ENCODE measurements at places on chromosomes 6 and 20.

DNA sequence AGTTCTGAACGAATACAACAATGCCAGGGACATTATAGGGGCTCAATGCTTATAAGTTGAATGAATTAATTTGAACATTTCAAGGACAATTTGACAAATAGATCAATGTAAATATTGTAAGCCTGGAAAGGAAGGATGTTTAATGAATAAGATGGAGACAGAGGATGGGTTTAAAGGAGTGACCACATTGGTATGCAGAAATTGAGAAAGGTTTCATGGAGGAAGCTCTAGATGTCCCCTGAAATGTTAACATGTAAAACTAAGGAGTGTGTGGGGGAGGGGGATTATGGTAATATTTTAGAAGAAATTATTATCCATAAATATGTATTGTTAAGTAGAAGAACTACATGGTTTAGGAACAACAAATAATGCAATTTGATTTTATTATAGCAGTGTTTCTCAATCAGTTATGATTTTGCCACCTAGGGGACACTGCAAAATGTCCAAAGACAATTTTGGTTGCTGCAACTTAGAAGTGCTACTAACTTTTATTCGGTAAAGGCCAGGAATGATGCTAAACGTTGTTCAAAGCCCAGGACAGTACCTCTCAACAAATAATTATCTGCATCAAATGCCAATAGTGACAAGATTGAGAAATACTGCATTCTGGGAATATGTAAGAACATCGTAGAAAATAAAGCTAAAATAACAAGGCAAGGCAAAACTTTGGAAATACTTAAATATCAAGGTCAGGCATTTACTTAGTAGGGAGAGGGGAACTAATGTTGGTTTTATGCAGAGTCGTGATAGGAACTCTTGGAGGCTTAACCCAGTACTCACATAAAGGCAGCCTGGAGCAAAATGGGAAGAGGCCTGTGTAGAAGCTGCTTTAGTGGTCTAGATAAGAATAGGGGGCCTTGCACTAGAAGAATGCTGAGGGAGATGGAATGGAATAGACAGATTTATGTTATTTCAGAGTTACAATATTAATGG lies 686.9 kb upstream of the CITED2 start:
- DNase-seq = no peak

DNA sequence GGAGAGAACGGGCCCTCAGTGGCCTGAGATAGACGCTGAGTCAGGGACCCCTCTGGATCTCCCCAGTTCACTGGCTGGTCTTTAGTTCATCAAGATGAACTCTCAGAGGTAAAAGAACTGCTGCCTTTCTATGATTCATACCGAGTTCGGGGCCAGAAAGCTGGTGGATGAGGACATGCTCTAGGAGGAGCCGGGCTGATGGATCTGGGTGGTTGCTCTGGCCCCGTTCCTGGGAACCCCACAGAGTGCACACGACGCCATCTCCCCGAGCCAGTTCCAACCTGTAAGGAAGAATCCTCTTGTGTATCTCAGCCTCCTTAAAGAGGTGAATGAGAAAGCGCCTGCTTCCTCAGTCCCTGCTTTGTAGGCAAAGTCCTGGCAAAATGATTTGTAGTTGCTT lies 142.6 kb upstream of the PDE10A start:
- DNase-seq = no peak

DNA sequence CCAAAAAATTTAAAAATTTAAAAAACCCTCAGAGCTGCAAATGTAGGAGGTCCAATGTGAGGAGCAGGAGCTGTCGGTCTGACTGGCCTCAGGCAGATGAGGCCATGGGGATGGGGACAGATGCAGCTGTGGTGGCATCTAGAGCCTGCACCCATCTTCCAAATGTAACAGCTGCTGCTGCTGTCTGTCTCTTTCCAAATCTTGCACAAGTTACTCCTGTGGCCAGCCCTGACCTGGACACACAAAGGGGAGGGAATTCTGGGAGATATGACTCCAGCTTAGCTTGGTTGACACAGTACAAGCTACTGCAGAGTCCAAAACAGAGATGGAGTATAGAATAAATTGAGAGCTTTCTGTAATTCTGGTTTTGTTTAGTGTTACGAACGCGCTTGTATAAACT lies 115.2 kb downstream of the PRND start:
- DNase-seq = no peak

DNA sequence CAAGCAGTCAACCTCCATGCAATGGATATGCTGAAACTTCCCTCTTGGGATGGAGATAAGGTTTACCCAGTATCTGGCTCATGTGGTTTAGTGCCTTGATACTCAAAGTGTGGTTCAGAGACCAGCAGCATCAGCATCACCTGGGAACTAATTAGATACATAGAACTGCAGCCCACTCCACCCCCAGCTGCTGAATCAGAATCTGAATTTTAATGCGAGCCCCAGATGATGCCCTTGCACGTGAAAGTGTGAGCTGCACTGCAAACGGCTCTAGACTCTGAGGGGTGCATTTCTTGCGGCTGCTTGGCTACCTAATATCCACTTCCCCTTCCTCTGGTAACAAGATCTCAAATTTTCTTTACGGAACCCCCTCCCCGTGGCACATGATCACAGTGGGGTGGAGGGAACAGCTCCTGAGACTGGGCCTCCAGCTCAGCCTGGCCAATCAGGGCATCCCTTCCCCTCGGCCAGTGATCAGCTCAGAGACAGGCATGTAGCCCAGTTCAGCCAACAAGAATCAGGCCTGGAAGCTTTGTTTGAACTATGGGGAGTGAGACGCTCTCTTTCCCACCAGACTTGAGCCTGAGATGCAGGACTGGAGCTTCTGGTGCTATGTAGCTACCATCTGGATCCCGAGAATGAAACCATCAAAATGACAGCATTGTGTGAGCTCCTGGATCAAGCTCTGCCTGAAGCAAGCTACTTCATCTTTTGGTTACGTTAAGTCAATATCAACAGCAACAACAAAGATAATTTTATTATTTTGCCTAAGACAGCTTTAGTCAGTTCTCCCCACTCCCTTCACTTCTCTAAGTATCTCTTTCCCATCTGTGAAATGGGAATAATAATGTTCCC lies 12.8 kb downstream of the KCNK15 start:
- no peak for DNase-seq

- no peak for DNase-seq
Observed at GRCh38 chr20:49579195-49579594, 11.3 kb upstream of the PTGIS start.

DNA sequence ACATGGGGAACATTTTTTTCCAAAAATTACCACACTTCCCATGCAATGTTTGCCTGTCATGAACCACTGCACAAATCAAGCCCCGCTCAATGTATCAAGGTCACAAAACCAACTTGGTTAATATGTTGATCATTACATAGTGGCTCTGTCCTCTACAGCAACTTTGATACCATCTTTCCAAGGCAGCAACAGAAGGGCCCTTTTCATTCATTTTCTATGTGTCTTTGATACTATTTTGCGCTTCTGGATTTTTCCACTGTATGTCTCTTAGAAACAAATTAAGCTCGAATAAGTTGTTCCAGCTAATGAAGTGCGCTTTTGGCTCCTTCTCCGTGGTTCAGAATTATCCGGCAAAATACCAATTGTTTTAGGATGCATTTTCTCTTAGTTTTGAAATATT lies 1.5 kb downstream of the ZHX3 start:
- no peak for DNase-seq

DNA sequence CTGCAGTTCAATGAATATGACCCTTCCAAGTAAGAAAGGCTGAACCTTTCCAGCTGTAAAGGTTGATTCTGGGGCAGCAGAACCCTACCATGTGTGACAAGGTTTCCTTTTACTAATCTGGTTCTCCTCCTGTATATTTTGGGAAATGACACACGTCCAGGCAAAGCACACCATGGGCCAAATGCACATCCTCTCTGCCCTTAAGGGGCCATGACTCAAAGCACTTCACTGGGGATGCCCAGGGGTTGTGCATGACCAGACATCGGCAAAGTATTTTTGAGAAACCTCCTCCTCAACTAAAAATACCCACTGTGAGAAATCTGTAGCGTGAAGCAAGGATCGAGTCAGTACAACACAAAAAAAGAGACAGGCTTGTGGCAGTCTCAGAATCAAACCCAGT lies 174.7 kb downstream of the BACH2 start:
- no peak for DNase-seq

- no peak for DNase-seq
Observed at GRCh38 chr6:108193131-108193530, 27.3 kb downstream of the NR2E1 start.

- no peak for DNase-seq
Observed at GRCh38 chr6:109230453-109230852, 135.1 kb downstream of the CEP57L1 start.

DNA sequence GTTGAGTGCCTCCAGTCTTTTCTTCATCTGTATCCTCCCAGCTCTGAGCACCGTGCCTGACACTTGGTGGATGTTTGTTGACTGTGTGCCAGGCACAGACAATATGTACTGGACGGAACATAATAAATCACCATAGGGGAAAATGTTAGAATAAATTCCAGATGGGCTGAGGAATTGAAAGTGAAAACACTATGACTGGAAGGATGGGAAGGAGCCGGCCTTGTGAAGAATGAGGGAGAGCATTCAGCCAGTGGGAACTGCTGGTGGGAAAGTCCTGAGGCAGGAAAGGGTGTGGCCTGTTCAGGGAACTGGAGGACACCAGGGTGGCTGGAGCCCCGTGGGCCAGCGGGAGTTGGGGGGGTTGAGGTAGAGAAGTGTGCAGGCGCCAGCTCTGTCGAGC lies 75.4 kb downstream of the MTHFD1L start:
- no peak for DNase-seq

DNA sequence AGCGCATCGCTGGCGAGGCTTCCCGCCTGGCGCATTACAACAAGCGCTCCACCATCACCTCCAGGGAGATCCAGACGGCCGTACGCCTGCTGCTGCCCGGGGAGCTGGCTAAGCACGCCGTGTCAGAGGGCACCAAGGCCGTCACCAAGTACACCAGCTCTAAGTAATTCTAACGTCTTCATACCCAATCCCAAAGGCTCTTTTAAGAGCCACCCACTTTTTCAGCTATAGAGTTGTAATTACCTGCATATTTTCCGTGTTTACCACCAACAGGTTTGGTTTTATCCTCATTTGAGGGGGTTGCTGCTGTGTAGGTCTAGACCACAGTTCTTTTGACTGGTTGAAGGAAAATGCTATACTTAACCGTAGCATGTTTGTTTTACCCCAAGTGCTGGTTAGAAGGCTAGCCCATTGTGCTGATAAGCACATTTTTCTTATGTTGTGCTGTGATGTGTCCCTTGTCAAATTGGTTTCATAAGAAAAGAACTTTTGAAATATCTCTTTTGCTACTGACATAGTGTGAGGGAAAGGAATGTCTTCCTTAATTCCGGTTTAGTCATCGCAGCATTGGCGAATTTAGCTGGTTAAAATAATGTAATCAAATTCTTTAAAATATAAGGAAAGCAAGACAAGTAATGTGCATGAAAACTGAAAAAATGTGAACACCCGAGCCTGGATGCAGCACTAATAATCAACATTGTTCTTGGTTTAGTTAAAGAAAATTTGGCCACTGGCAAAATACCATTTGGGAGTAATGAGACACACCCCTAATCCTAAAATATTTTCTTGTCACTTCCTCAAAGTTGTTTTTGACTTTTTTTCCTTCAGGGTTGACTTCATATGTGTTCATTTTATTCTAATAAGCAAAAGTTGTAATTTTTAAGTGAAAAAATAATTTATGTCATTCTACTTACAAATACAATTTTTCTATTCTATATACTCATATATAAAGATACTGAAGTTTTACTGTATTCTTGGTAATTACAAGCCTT lies 112.8 kb downstream of the HFE start:
- DNase-seq = no peak

DNA sequence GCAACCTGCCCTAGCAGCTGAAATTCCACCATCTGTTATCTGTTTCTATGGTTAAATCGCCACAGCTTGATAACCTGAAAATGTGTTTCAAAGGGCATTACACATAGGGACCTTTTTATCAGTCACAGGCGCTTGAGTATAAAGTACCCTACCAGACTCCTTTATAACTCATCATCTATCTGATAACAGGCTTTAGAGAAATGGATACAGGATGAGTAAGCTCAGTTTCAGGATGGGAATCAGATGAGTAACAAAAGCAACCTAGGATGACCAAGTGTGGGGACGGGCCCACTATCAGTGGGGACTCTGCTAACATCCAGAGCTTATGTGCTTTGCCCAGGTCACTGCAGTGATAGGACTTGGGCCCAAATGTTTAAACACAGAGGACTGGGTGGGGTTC lies 75.6 kb downstream of the PRND start:
- no peak for DNase-seq

DNA sequence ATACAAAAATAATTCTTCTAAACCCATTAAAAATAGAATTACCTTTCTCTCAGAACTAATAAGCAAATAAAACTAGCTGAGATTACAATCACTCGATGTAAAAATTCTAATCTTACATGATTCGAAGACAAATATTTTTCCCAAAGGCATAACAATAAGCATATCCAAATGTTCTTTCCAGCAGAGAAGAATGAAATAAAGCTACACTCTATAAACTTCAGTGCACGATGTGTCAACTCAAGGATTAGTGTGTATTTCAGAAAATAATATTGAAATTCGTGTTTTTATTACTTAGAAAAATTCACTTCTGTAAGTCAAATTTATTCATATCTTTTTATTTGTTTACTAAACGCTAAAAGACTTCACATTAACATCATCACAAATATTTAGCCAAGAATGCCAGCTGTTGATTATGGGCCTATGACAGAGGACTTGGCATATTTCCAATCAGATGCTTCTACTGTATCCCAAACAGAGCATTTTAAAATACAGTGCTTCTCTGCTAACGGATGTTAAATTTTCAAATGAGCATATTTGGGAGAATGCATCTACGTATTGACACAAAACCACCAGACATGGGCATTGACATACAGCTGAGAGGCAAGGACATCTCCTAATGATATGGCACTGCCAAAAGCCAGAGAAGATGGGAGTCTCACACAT lies 54.7 kb upstream of the PDE7B start:
- no peak for DNase-seq

DNA sequence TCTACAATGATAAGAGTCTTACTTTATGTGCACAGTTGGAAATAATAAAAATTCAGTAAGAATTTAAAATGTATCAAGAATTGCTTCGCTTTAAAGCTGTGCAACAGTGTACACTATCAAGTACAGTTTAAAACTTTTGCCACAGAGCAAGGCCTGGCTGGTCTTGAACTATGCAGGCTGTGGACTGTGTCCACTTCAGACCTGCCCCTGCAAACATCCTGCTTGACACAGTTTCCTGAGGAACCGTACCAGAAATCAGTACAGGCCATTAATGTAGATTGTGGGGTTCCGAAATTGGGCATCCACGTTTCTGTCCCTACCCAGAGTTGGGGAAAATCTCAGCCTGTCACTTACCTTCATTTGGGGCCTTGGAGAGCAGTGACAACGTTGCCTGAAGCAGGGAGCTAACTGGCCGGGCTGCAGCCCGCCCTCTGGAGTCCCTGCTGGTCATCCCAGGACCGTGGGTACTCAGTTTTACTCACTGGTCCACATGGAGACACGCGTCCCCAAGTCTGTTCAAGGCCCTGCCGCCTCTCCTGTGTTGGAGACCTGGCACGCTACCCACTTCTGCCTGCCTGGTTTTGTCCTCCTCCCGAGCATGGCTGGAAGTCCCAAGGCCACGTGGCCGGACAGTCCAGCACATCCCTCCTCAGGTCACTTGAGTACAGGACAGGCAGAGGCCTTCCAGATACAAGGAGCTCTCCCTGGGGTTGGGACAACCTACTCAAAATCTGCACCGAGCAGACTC lies 8.4 kb downstream of the NINL start:
- DNase-seq = no peak

- DNase-seq = no peak
Observed at GRCh38 chr6:31401403-31401802, 2.0 kb upstream of the MICA start.

GRCh38 chr20:3146732-3147341 lies 12.8 kb downstream of the FASTKD5 start:
- no peak for DNase-seq
